ELR (cell line): ENCODE measurements at places on chromosomes 3 and 15.

DNA sequence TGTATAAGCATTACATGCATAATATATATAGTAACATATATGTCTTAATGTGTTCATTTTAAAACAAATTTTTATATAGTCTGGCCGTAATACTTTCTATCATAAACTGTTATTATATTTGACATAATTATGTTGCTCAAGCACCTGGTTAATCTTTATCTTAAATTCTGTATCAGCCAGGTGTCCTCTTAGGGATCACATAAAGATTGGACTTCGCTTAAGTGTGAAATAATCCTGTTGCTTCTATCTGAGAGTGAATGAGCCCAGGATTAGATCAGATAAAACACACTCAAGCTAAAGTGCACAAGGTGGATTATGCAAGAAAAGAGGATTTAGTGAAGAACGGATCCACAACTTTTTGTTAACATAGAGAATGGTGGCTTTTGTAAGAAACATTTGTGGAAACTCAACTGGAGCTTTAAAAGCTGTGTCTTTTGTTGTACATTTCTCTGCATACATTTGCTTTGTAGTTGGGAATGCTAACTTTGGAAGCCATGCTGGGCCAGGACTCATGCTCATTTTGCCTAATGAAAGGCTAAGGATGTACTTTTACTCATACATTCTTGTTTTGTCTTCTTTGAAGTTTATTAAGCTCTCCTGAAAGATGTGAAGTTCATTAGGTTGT is 437.8 kb downstream of the ZIC1 start:
- DNase-seq = no peak

DNA sequence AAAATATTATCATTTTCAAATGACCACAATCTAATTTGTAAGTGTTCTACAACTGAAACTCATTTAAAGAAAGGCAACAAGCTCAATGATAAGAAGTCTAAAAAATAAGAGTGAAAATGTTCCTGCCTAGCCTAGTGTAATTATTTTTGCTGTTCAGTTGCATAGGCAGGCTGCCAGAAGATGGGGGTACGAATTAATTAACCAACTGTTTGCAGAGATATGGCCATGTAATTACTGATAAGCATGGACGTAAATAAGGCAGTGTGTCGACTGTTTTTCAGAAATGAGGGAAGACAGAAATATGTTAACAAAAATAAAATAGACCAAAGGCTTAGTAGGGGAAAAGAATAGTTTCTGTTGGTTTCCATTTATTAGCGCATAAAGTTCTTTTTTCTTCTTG is 24.7 kb upstream of the SCAANT1 start:
- no peak for DNase-seq

DNA sequence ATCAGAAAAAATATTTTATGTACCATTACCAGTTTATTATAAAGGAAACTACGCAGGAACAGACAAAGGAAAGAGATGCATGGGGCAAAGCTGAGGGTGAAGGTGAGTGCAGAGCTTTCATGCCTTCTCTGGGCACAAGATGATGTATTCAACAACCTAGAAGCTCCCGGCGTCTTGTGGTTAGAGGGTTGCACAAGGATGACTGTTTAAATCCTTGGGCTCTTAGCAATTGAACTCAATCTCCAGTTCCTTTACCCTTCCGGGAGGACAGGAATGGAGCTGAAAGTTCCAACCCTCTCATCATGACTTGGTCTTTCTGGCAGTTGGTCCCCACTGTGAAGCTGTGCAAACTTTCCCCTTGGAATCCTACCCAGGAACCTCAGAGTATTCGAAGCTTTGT is 542.0 kb downstream of the EPHA3 start:
- DNase-seq = no peak

DNA sequence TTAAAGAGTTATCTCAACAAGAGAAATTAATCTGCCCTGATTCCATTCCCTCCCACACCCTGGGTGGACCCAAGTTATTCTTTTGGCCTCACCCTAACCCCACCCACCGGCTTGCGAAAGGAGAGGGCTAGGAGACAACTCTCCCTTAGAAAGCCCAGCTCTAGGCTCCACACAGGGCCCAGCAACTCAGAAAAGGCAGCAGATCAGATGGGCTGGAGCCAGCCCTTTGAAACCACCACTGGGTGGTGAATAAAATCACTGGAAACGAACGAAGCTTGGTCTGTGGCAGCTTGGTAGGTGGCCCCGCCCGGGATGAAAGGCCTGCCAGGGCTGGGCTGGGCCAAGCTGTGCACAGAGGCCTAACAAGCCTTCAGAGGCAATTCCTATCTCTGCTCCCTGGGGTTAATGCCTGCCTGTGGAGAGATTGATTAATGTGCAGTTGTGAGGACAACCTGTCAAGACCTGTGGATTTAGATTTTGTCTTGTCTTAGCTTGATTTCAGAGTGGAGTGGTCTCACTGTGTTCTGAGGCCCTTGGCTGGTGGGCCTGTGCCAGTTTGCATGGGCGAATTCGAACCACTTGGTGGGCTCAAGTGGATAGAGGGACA is 38.8 kb downstream of the BHLHE40 start:
- peak; percentile 12 for DNase-seq

GRCh38 chr15:60580073-60580472 is 101.1 kb upstream of the ICE2 start:
- no peak for DNase-seq

GRCh38 chr3:124799676-124800075 is 69.4 kb downstream of the UMPS start:
- DNase-seq = no peak

DNA sequence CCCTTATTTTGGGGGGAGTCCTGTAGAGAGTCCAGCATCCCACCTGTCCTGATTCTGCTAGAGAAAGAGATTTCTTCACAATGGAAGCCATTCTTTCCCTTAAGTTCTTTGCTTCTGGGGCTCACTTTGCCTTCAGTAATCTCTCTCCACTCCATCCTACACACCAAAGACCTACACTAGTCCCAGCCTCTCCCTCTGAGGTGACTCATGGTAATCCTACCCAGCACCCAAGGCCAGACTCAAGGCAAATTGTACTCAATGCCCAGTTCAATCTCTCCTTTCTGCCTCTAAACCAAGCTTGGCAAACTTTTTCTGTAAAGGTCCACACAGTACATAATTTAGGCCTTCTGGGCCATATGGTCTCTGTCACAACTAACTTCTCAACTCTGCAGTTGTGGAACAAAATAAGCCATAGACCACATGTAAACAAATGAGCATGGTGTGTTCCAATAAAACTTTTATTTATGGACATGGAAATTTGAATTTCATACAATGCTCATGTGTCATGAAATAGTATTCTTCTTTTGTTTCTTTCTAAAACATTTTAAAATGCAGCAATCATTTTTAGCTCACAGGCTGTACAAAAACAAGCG is 72.5 kb downstream of the MRPL46 start:
- peak; percentile 6 for DNase-seq

GRCh38 chr3:64645243-64645642 is 42.6 kb downstream of the ADAMTS9 start:
- no peak for DNase-seq

DNA sequence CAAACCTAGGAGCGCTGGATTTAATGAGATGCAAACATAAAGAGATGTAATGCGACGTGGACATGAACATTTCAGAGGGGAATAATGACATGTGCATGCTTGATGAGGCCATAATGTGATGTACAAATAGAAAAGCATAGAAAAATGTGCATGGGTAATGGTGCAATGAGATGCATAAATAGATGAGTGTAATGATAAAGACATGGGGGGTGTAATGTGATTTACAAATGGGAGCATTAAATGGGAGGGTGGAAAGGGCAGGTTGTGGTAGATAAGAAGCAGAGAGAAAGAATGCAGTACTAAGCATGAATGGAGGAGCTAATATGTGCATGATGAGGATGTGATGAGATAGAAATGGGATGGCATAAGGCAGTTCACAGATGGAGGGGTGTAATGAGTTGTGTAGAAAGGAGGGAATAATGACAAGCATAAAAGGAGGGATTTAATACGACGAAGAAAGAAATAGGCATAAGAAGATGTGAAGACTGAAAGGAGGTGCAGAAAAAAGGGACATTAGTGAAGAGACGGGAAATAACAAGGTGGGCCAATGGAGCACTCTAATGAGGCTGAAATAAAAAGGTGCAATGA is 137.5 kb upstream of the CCNL1 start:
- DNase-seq = no peak

- no peak for DNase-seq
Measured at GRCh38 chr15:64122936-64123351, 27.2 kb downstream of the SNX1 start.

DNA sequence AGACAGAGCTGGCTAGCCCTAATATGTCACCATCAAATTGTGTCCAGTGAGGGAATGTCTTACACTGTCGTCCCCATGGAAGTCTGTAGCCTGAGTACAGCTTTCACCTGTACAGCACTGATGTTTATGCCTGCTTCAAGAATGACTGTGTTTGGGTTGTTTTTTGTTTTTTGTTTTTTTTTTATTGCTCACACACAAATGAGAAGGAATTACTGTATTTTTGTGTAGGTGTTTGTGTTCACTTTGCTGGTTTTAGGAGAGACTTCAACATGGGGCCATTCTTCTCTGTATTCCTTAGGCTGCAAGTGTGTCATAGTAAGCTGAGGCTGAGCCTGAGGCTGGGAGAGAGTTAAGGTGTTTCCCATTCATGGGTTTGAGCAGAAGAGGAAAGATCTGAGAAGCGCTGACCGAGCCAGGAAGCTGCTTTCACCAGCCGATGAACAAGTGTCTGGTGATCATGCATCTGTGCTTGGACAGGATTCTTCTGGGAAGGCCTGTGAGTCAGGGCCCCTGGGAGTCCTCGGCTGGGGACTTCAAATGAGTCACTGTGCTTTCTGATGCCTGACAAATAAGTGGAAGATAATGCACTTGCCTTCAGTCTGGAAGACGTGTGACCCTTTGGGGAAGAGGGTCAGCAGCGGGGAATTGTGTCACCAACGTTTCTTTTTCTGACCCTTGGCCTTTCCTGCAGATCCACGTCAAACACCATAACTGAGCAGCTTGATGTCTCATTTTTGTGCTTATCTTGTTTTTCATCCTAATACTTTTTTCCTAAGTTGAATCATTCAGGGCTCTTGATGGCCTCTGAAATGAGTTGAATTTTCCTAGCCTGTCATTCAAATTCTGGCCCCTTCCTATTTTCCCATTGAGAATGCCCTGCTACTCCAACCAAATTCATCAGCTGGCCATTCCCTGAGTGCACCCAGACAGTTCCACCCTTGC is 36.7 kb upstream of the ZBTB38 start:
- DNase-seq = peak; percentile 99

DNA sequence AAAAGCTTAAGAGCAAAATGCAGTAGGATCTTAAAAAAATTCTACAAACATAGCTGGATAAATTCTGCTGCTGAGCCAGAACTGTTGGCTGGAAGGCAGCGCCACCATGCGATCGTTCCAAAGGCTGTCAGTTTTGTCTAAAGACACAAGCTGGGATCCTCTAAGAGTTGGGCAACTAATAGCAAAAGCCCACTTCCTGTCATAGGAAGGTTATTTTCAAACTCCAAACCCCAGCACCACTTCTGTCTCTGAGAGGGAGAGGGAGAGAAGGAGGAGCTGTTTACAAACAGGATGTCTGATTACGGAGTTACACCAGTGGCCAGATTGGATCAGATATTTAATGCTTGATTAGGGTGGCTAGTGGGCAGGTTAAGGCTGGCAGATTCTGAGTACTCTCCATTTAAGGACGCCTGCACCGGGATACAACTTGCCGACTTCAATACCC is 44.0 kb downstream of the EIF4E3 start:
- DNase-seq = peak; percentile 70

GRCh38 chr15:38227941-38228340 is 24.7 kb upstream of the SPRED1 start:
- no peak for DNase-seq

- no peak for DNase-seq
Measured at GRCh38 chr15:70923311-70924080, 30.9 kb downstream of the LRRC49 start.

- no peak for DNase-seq
Measured at GRCh38 chr3:66237552-66237951, 16.8 kb downstream of the SLC25A26 start.

DNA sequence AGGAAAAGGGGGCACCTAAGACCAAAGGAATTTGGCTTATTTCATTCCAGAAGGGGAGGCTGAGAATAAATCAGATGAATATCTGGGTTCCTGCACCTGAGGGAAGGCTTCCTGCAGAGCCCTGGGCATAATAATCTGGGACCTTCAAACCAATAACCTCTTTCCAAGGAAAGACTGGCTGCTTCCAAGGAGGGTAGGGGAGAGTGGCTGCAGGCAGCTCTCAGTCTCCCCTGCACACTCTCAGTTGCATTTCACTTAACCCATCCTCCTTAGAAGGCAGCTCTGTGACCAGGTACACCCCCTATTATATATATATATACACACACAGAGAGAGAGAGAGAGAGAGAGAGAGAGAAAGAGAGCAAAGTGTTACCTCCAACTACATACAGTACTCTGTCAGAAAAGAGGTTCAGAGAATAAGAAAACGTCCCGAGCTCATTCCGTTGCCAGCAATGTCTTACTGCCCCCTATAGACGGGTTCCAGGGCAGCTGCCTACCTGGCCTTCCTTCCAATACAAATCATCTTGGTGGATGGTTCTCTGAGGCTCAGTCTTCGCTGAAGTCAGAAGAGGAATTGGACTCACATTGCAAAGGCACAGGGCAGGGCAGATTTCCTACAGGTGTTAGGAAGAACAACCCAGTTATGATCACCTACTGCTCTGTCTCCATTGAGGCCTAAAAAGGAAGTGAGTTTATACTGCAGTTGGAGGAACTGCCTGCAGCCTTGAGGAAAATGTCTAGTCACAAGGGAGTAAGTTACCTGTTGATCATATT is 26.1 kb downstream of the CAPN3 start:
- DNase-seq = peak; percentile 70

DNA sequence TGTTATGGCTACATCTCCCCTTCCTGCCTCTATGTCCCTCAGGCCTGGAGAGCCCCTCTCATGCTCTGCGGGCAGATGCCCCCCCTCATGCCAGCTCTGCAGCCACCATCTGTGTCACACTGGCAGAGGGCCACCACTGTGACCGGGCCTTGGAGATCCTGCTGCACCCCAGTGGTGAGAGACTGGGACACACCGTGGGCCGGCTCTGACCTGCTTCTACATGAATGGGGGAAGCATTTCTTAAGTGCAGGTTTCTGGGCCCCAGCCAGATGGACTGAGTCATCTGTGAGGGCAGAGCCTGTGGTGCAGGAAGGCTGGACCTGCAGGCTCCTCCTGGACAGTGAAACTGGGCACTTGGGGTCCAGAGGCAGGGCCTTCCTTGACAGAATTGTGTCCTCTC is 4.8 kb downstream of the VWA5B2 start:
- DNase-seq = peak; percentile 91
